Activated gamma-delta T cell treated with anti-CD3 and anti-CD28 coated beads, Interleukin-2, amount 50 U/mL, for 16 hours (primary cell): ENCODE measurements at places on chromosomes 3 and 15.

DNA sequence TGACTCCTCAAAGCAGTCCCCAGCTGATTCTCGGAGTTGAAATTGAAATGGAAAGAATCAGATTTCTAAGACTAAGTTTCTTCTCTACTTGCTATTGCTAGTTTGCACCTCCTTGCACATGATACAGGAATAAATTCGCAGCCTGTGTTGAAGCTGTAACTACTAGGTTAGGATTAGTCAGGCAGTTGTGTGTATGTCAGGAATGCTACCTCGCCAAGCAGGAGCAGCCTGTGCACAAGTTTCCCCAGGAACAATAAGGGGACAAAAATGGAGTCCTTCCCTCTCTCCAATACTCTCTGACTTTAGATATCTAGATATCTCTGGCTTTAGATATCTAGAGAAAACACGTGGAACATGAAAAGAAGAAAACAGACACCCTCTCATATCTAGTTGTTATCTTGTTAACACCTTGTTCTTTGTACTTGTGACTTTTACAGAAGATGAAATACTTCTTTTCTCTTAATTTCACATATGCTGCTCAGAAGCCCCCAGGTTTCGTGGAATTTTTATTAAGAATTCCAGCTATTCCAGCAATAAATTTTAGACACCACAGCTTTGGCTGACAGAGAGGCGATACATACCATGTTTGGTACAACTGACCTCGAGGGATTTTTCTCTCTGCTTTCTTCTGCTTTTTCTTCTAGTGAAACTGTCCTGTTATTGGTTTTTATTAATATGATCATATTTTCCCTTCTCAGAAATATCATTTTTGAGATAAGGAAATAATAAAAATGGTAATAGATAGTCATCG, 56.1 kb upstream of the CMSS1 start:
- DNase-seq = no peak

DNA sequence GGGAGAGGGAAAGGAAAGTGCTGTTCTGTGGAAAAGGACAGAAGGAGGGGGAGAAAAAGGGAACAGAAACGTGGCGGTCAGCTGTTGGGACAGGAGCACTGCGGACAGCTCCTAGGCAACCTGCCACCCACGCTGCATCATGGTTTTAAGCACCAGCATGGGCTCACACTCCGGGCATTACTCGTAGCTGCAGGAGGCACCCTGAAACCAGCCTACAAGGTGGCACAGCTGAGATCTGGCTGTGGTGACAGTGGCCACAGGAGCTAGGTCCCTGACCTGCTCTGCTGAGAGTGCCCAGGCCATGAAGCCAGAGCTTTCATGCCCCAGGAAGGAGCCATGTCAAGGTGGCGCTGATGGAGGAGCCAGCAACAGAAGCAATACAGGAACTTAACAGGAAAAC, 161.4 kb upstream of the ST8SIA2 start:
- no peak for DNase-seq

GRCh38 chr3:136931606-136932005, 26.2 kb upstream of the IL20RB start:
- no peak for DNase-seq

- no peak for DNase-seq
These were observed 141.8 kb downstream of the FILIP1L start for GRCh38 chr3:99972380-99973104.

DNA sequence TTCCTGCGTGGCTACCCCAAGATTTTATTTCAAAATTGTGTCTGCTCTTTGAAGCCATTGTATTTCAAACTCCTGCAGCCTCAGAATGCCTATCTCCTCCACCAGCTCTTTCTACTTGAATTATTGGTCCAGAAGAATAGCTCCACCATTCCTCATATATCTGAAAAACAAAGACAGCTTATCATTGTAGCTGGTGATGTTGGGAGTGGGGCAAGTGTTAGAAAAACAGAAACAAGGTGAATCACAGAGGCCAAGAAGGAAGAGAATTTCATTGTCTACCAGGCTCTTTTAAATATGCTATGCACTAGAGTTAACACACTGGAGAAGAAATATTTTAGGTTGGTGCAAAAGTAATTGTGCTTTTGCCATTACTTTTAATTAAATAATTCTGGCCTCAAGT, 307.9 kb upstream of the ROPN1 start:
- no peak for DNase-seq

GRCh38 chr3:115699706-115700105, 76.4 kb downstream of the GAP43 start:
- no peak for DNase-seq

DNA sequence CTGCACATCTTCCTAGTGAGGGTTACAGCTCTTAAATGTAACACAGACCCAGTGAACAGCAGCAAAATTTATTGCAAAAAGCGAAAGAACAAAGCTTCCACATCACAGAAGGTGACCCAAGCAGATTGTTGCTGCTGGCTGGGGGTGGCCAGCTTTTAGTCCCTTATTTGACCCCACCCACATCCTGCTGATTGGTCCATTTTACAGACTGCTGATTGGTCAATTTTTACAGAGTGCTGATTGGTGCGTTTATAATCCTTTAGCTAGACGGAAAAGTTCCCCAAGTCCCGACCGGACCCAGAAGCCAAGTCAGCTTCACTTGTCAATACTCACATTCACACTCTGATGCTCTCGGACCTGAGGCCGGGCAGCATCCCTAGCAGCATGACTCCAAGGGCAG, 154.5 kb upstream of the ATP10A start:
- DNase-seq = no peak

- no peak for DNase-seq
These were observed 546.4 kb upstream of the ZNF385D start for GRCh38 chr3:22297436-22297835.

DNA sequence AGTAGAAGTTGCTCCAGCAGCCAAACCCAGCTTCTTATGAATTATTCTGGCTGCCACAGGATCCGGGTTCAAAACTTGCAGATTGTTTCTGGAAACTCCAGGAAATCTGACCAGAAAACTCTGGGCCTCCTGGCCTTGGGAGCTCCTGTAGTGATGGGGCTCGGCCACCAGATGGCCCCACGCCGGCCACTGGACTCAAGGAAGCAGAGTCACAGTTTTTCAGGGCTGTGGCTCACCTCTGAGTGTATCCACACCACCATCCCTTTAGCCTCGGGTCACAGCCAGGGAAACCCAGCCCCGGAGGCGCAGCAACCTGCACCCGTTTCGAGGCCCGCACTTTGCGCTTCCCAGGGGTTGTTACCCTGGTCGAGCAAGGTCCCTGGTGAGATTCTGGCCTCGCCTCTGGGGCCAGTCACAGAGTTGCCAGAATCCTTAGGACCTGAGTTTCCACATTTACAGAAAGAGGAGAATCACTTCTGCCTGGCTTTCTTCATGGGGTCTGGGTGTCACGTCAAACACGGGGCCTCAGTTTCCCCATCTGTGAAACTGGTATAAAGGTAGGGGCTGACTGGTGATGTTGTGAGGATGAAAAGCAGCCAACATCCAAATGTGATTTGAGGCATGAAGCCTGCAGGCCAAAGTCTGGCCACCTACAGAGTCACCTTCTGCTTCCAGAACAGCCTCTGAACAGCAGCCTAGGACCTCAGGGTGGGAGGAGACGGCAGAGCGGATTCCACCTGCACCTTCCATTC, 53.5 kb upstream of the LCTL start:
- DNase-seq = no peak

DNA sequence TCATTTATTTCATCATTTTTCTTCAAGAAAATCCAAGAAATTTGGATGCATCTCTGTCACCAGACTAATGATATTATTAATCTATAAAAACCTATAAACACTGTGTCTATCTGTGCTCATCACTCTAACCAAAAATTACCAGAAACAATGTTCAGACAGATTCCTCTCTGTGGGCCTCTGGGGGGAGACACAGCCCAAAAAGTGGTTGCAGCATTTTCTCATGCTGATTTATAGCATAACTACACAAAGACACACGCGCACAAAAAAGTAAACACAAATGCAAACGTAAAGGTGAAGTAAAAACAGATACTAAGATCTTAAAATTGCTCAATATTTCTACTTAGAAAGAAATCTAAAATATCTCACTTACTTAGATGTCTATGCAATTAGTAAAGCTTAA, 976.0 kb downstream of the GBE1 start:
- no peak for DNase-seq

- DNase-seq = no peak
These were observed 5.0 kb upstream of the UBE2E1 start for GRCh38 chr3:23800731-23801130.

DNA sequence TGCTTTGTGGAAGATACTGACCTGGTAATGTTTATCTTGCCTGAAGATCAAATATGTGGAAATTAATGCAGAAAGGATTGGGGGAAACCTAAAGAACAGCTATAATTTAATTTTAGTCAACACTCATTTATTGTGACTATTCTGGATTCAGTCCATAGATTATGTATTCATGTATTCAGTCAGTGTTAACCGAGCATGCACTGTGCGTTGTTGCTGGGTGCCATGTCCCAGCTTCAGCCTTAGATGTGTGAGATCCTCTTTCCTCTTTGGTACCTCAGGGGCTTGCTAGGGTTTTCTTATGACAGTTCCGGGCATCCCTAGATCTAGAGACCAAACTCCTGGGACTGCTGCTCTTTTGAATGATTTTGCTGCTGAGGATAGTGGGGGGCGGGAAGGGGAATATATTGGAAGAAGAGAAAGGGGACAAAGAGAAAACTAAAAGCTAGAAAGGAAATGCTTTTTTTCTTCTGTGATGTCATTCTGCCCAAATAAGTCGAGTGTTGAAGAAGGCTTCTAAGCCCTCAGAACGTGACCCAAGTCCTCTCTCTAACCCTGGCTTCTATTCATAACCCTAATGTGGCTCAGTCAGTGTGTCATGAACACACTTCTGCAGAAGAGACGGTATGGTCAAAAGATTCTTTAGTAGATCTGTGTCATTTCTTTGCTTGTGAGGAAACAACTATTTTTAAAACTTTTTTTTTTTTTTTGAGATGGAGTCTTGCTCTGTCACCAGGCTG, 33.5 kb downstream of the STARD9 start:
- DNase-seq = no peak

DNA sequence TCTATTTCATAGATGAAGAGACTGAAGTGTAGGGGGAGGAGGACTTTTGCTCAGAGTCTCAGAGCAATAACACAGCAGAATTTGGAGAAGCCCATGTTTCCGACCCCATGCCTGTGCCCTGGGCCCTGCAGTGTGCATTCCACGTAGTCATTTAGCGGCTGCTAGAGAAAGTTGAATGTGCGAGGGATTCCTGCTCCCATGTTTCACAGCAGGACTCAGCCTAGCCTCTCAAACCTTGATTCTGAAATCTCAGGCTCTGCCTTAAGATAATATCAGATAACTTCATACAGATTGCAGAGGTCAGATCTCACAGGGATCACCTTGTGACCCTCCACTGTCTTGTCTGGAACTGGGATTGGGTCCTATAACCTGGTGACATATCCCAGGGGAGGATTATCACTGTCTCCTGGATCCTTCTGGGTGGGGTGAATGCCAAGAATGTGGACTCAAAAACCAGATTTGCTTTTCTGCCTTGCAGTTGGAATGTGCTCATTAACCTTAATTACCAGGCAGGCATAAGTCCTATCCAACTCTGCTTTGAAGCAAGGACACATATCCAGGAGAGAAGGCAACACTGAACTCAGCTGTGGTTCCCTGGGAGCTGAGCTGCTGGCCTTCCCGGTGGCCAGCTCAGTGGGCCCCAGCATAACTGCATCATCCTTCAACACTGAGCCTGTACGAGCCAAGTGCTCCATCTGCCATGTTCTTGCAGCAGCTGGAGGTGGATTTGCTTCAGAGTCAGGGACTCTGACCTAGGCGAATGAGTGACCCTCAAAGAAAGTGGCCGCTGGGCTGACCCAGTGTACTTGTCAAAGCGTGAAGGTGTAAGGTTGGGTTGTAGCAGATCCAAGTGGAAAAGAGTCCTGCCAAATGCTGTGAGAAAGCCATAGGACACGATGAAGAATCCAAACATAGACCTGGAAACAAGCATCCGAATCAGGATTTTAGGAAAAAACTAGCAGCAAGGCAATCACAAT, 43.0 kb downstream of the CTXND1 start:
- no peak for DNase-seq

- DNase-seq = no peak
These were observed 101.9 kb downstream of the CHDH start for GRCh38 chr3:53744351-53744750.

DNA sequence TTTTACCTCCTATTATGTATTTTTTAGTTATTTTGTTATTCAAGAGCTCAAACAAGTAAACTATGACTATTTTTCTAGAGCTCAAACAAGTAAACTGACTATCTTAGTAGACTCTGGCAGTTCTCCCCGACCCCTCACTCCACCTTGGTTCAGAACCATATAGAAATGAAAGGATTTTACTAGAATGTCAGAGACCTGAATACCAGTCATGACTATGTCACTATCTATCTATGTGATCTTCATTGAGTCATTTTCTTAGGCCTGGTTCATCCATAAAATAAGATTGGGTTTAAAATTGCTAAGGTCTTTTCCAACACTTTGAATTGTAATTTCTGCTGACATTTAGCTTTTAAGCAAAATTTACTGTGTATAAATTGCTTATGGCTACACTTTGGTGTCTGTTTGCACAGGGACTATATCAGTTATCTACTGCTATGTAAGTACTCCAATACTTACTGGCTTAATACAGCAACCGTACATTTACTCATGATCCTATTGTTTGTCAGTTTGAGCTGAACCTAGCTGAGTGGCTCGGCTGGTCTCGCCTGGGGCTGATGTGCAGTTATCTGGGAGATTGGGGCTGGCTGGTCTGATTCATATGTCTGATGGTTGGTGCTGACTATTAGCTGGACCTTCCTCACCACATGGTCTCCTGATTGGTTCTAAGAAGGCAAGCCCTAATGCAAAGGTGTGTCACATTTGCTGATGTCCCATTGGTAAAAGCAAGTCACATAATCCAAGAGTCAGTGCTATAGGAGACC, 37.0 kb downstream of the RASA2 start:
- no peak for DNase-seq

- peak; percentile 12 for DNase-seq
These were observed 564.0 kb upstream of the TGFBR2 start for GRCh38 chr3:30042274-30042859.

DNA sequence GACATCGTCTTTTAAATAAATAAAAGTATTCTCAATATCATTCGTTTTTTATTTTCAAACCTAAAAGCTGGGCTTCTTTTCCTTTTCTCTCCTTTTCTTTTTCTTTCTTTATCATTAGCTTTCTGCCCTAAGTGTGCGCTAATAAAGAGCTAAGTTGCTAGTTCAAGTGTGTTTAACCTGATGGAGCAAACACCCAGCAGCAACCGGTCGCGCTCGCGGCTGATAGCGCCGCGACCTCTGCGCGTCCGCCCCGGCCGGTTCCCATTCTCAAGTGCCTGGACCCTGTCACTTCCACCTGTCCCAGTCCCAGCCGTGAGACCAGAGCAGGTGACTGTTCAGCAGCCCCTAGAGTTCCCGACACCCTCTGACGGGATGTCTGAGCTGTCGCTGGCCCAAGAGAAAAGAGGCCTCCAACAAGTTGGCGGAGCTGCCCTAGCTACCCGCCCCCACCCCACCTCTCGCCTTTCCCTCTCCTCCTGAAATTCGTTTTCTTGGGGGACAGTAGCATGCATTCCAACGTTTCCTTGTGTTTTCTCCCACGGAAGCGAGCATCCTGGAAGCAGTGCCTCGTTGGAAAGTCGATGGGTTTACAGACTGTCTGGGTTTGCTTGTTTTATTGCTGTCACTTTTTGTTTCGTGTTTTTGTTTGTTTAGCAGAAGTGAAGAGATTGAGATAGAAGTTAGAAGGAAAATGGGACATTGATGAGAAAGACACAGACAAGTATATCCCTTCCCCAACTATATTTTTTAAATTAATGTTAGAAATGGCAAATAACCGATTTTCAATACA, 3.1 kb upstream of the MECOM start:
- DNase-seq = no peak
